ENCODE measurements at places on chromosomes 16 and 17. TPM values are rescaled to one million over a fixed set of nuclear protein-coding genes. Genes with fewer than 3 reads are reported as not detected.

Gene SLFN5
- 30.9 TPM for total RNA-seq

Gene CLEC19A
- not detected for total RNA-seq

Gene ALOX12B
- total RNA-seq = not detected

Gene CXCL16
- total RNA-seq = 0.54 TPM

Gene TEKT3
- total RNA-seq = not detected

Gene RSKR
- total RNA-seq = 3.3 TPM

Gene SDK2
- total RNA-seq = not detected

Gene PMFBP1
- under 0.01 TPM for total RNA-seq

Gene ADAP2
- 0.43 TPM for total RNA-seq

Gene FMNL1
- 0.98 TPM for total RNA-seq

Gene DYNLRB2
- 0.54 TPM for total RNA-seq

Gene MAP2K3
- 12.8 TPM for total RNA-seq

Gene WNT3
- total RNA-seq = 0.86 TPM

Gene SNX20
- total RNA-seq = 0.11 TPM

Gene TBC1D3K
- total RNA-seq = not detected

Gene SCGB1C2
- not detected for total RNA-seq

Gene DPEP3
- total RNA-seq = 0.09 TPM

Gene MYLK3
- total RNA-seq = 0.11 TPM

Gene ANKFN1
- not detected for total RNA-seq

Gene TBC1D3
- total RNA-seq = not detected

Gene ZNF747
- total RNA-seq = 8.1 TPM

Gene MYH3
- 0.52 TPM for total RNA-seq

Gene RIPOR1
- total RNA-seq = 34.5 TPM

Gene GDPD1
- total RNA-seq = 1.4 TPM

Gene TMEM238L
- total RNA-seq = not detected

Gene CMTM2
- total RNA-seq = not detected

Gene TERB1
- total RNA-seq = 0.09 TPM

Gene COG7
- 14.7 TPM for total RNA-seq

Gene CASKIN1
- total RNA-seq = 0.43 TPM

Gene C17orf107
- 1.1 TPM for total RNA-seq

Gene ITGA2B
- total RNA-seq = 0.65 TPM

Gene ABCA9
- total RNA-seq = 0.34 TPM

Gene CMTM1
- total RNA-seq = 2.1 TPM

Gene NAGPA
- 13.1 TPM for total RNA-seq

Gene TBC1D3B
- 0.43 TPM for total RNA-seq

Gene ERI2
- total RNA-seq = 13.9 TPM

Gene MSL1
- 36.4 TPM for total RNA-seq

Gene RAB11FIP4
- not detected for total RNA-seq

Gene BCO1
- total RNA-seq = not detected

Gene MC1R
- total RNA-seq = 1.3 TPM

Gene KRT20
- total RNA-seq = not detected

Gene ADAD2
- not detected for total RNA-seq

Gene RND2
- total RNA-seq = 0.09 TPM

Gene PPL
- 3.2 TPM for total RNA-seq

Gene SAMD14
- total RNA-seq = 3.0 TPM

Data from dermis lymphatic vessel endothelial cell (primary cell).